ENCODE measurements at places on chromosomes 6 and 20.
A peak's percentile ranks its signal among the peaks of the same experiment; 100 is the strongest.

- no peak for DNase-seq
Observed at GRCh38 chr6:169839029-169839481, 87.6 kb downstream of the ERMARD start.

GRCh38 chr6:56749632-56750151, 107.0 kb upstream of the DST start:
- DNase-seq, result no peak

DNA sequence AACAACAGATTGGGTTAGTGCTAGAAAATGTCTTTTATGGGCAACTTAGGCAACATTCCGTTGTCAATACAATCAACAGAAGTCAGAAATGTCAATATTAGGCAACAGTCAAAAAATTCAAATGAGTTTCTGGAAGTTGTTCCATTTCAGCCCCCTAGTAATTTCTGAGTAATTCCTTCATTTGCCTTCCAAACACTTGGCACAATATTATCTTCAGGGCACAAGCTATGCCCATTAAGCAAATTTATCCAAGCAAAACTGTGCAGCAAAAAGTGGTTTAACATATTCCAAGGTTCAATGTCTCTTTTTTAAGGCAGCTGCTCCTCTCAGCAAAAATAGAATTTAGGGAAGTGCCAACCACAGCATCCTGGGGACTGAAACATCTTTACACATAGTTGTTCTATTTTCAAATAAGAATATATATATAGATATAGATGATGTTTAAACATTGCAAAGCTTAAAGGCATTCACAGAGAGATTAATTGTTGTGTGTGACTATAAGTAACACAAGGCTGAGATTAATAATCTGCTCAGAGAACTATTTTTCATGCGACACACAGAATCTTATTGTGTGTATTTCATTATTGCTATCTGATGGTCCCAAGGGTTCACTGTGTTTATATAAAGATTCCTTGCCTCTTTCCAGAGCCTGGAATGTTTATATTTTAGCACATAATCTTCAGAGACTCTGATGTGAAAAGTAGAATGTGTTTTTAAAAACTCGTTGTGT, 75.2 kb upstream of the ADTRP start:
- DNase-seq, result no peak

GRCh38 chr20:19935842-19936241, 81.3 kb upstream of the NAA20 start:
- DNase-seq, result no peak

DNA sequence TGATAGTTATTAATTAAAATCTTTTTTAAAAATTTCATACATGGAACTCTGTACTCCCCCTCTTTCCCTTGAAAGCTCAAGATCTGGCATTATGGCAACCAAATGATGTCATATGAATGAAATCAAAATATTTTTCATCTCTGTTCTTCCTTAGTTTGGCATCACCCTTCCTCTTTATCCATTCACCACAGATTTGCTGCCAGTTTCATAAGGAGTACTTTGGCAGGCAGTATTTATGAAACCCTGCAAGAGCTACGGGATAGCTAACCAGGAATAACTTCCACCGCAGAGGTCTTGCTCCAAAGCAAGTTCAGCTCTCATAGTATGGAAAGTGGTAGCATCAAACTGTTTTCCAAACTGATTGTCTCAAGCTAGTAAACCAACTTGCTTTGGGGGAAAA, 113.9 kb upstream of the DOK5 start:
- DNase-seq, result no peak

- DNase-seq, result no peak
Observed at GRCh38 chr6:45898941-45899682, 116.5 kb downstream of the CLIC5 start.

GRCh38 chr6:45619211-45619760, 241.6 kb upstream of the SUPT3H start:
- DNase-seq, result no peak

- DNase-seq, result no peak
Observed at GRCh38 chr20:51481341-51481914, 61.1 kb downstream of the NFATC2 start.

- DNase-seq, result no peak
Observed at GRCh38 chr6:75493400-75494064, at the start of gene FILIP1. Gene FILIP1, minus strand, starts transcription at chr6:75493800. Its CDS starts 78,828 bp downstream, at chr6:75414972.

DNA sequence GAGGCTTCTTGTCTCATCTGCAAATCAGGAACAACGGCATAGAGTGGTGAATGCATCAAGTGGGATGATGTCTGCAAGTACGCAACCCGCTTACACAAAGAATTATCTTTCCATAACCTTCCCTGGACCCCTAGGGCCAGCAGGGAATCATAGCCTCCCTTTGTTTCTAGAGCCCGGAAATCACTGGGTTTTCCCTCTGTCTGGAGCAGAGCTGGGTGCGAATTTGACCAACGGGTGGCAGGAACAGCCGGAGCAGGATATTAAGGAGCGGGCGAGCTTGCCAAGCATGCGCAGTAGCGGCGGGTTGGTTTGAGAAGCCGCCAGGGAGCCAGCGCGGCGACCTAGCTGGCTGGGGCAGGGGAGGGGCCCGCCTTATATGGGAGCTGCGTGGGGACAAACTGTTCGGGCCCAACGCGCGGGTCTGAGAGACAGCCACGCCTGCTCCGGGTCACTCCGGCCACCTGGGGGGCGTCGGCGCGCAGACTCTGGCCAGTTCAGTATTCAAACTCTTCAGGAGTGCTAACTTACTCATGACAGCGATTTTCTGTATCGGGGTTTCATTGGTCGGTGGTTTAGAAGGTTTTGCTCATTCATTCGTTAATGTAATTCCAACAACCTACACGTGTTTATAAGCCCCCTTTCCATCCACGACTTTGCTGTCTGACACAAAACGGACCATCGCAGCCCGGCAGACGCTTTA, 1.6 kb upstream of the KIF16B start:
- peak; percentile 97 for DNase-seq

DNA sequence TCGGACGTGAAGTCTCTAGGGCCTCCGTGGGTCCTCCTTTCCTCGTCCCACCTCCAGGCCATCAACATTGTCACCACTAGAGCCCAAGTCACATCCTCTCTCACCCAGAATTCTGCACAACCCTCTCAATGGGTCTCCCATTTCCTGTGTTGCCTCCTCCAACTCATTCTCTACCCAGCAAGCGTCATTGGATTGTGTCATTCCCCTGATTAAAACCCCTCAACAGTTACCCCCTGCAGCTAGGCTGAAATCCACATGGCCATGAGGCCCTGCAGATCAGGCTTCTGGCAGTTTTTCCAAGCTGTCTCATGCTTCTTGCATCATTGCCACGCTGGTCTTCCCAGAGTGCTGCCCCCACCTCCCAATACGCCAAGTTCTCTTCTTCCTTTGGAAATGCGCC, 12.9 kb upstream of the FAM210B start:
- DNase-seq, result no peak

DNA sequence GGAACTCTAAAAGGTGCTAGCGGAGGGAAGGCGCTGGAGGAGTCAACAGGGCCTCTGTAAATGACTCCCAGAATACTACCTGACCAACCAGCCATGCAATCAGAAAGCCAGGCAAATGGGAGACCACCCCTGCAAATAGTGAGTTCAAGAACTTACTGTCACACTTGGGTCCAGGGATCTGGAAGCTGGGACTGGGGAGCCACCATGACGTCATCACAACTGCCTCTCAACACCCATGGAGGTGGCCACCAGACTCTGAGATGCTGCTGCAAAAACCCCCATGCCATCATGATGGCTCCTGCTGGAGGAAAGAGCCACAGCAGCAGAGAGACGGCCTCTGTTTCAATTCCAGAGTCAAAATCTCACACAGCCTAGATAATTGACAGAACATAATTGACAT, 8.5 kb upstream of the PDYN start:
- no peak for DNase-seq

Data from SHP77 (cell line).